NCI-H510A treated with DMSO at 0.1 percent for 48 hours (cell line): ENCODE measurements at places on chromosomes 16 and 17.
A peak's percentile ranks its signal among the peaks of the same experiment; 100 is the strongest.

GRCh38 chr16:67088551-67088950 is 21.2 kb upstream of the PHAF1 start:
- DNase-seq: no peak

DNA sequence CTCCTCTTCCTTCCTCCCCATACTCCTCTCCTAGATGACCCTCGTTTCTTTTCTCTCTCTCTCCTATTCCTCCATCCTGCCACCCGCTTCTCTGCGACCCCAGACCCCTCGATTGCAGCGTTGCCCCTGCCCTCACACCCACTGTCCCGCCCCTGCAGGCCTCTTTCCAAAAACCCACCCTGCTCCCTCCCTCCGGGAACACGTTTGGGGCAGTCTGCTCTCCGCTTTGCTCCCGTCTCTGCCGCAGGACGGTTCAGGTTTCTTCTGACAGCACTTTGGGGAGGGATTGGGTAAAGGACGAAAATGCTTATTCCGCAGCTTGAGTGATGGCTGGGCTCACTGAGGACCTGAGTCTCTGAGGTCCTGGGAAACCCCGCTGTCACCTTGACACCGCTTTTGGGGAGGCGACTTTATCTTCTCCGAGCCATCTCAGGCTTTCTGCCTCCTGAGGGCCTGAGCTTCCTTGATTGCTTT is 690 bp downstream of the NDE1 start:
- DNase-seq: peak; percentile 45

- no peak for DNase-seq
These were observed 69.6 kb upstream of the HS3ST3A1 start for GRCh38 chr17:13671341-13671740.

- peak; percentile 45 for DNase-seq
These were observed 9.9 kb downstream of the TBX2 start for GRCh38 chr17:61409301-61410112.

- no peak for DNase-seq
These were observed 128.3 kb upstream of the MYOCD start for GRCh38 chr17:12537436-12537835.

GRCh38 chr17:1412185-1413110 is 12.4 kb upstream of the YWHAE start:
- DNase-seq: no peak

GRCh38 chr17:80919331-80920311 is 72.0 kb upstream of the CHMP6 start:
- no peak for DNase-seq

- peak; percentile 48 for DNase-seq
These were observed 13.2 kb downstream of the IL4R start for GRCh38 chr16:27326738-27327585.

DNA sequence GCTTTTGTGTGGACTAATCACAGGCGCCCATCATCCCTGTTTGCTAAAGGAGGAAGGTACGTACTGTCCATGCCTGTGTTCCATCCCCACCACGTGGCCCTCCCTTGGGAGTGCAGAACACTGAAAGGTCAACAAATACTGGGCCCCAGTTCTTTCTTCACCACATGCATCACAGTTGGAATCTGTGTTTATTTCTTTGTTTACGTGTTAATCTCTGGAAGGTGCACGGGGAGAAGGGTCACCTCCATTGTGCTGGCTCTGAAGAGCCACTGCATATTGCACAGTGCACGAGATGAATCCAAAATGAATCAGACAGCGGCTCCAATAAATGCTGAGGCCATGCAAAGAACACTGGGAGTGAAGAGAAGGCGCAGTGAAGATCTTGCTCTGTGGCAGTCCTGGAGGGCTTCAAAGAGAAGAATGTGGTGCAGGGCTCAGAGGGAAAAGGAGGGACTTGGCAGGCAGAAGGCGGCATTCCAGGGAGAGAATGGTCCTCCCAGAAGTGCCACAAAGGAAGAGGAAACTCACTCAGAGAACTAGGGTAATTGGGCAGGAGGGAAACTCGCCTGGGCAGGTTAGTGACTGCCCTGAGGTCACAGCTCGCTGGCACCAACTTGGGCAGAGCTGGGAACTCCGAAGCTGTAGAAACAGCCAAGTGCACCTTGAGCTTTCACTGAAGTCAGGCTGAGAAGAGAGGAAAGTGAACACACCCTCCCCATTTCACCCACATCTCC is 3.7 kb downstream of the RPH3AL start:
- DNase-seq: no peak

GRCh38 chr16:80105160-80105559 is 435.6 kb upstream of the DYNLRB2 start:
- DNase-seq: peak; percentile 35

- no peak for DNase-seq
These were observed 225.6 kb upstream of the HSBP1 start for GRCh38 chr16:83581994-83582747.

DNA sequence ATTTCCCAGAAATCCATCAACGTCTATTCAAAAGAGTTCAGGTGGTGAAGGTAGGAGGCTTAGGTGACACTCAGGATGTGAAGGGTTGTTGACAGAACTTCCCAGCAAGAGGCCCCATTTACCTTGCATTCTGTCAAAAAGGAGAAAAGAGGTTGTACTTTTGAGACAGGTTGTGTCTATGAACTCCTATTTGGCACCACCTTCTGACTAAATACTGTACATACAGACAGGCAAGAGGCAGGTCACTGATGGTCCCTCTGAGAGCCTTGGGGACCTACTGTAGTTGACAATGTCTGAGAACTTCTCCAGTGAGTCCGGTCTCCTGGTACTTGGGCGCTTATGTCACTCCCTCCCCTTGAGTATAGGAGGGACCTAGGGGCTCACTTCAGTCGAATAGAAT is 479.3 kb upstream of the ZFHX3 start:
- peak; percentile 13 for DNase-seq

GRCh38 chr16:69083306-69083941 is 22.0 kb upstream of the HAS3 start:
- no peak for DNase-seq

DNA sequence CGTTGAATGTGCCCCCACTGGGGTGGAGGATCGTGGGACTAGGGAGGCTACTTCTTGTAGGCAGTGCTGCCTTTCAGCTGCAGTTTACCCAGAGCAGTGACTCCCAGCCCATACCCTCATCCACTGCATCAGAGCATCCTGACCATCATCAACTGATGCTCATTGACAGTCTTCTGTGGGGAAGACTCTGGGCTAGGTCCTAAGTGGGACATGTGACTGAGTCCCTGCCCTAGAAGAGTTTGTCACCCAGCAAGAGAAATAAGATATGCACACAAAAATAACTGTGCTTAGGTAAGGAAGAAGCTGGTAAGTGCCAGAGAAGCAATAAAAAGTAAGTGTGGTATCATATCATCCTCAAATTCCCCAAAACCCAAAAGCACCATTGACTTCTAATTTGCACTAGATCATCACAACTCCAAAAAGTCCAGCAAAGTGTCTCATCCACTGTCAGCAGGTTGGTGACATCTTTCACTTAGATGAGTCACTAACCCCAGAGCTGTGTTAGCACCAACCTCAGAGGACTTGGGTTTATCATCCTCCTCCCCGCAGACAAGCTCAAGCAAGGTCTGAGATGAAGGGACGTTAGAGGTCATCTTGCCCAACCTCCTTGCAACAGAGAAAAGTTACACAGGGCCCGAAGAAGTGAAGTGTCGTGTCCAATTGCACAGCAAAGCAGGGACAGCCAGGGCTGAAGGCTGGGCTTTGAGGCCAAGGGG is 99.0 kb downstream of the CCDC182 start:
- DNase-seq: no peak

GRCh38 chr17:1179818-1180742 is at the start of gene ABR:
TSS of gene ABR (minus strand) at chr17:1179981. CDS start at chr17:1179727, 254 bp downstream.
- no peak for DNase-seq

DNA sequence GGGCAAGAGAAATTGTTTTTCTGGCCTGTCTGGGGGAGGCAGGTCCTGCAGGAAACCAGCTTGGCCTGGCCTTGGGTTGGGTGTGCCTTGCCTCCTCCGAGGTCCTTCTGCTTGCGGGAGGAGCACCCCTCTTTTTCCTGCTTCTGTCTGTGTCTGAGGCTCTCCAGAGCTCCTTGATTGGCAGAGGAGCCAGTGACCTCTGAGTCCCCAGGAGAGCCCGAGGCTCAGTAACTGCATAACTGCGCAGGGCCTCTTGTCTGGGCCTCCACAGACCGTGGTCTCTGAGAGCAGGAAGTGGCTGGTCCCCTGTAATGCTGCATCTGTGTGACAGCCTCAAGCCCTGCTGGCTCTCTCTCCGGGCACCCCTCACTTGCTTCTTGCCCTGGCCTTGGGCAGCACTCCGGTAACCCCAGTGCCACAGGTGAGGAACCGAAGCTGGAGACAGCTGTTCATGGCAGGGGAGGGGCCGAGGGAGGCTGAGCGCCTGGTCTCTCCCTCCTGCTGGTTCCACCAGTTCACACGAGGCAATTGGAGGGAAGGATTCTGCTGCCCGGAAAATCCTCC is 1.6 kb downstream of the CAPN15 start:
- DNase-seq: no peak
